ENCODE measurements at places on chromosomes 1 and 21.

DNA sequence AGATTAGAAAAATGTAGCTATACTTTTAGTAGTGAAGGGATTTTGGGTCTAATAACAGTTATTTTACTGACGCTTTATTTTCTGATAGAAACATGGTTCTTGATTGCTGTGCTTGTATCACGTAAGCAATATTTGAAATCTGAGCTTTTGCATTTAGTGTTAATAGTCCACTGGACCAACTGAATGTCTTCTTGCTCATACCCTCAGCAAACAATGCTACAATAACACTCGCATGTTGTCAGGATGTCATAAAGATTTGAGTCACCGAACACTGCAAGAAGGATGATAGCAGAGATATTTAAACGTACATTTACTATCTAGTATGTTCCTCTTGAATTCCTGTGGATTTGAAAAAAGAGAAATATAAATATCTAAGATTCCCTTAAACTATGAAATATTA is 7.5 kb downstream of the DYRK1A start:
- no peak for DNase-seq

- DNase-seq: no peak
Measured at GRCh38 chr1:41631971-41632370, 147.5 kb upstream of the EDN2 start.

GRCh38 chr21:43318841-43319781 is 107.8 kb downstream of the SIK1 start:
- no peak for DNase-seq

DNA sequence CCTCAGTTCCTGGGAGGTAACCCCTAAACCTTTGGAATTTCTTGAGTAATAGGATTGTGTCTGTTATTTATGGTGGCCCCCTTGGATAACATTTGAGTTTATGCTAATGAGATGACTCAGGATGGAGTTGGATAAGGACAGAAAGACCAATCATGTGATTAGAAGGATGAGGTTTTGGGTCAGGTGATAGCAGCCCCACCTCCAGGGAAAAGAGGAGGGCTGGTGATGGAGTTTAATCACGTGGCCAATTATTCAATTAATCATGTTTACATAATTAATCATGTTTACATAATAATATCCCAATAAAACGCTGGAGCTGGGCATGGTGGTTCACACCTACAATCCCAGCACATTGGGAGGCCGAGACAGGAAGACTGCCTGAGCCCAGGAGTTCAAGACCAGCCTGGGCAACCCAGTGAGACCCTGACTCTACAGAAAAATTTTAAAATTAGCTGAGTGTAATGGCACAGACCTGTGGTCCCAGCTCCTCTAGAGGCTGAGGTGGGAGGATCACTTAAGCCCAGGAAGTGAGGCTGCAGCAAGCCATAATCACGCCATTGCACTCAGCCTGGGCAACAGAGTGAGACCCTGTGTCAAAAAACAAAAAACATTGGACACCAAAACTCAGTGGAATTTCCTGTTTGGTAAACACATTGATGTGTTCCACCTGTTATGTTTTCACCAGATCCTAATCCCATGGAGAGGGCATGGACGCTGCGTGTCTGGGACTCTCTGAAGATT is 73.3 kb downstream of the NUP210L start:
- no peak for DNase-seq

GRCh38 chr1:38783640-38784229 is 75.8 kb downstream of the RRAGC start:
- no peak for DNase-seq

GRCh38 chr1:79090985-79091384 is 84.5 kb upstream of the ADGRL4 start:
- DNase-seq: no peak

DNA sequence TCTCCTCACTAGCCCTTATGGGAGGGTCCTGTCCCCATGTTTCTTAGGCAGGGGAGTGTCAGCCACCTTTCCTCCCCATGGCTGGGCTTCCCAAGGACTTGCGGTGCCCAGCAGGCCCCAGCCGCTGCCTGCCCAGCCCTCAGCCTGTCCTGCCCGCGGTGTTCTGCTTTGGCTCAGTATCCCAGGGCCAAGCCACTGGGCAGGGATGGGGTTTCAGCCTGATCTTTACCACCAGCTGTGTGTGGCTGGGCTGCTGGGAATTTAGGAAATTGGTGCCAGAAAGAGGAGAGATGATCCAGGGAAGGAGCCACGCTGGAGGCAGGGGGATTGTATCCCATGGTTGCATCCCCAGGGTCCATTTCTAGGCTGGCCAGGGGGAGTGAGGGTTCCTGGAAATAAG is 6.9 kb upstream of the IGFN1 start:
- no peak for DNase-seq

DNA sequence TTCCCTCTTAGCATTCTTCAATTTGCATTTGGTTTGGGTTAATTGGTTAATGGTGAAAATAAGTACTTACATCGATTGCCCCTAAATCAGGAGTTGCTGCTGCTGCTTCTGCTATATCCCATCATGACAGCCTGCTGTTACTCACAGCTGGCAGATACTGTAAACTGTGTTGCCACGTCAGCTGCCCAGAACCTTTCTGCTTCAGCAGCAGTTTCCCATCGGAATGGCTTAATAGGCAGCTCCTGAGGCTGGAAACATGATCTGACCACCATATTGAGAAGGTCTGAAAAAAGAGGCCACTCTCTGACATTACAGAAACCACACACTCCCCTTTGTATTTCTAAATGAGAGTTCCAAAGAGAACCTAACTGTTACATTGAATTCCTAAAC is 14.3 kb upstream of the SEC16B start:
- peak; percentile 41 for DNase-seq

GRCh38 chr1:70675737-70676156 is 264.7 kb downstream of the CTH start:
- DNase-seq: no peak

GRCh38 chr21:46461909-46462308 is 3.2 kb downstream of the DIP2A start:
- no peak for DNase-seq

GRCh38 chr1:206108635-206109034 is 8.6 kb downstream of the AVPR1B start:
- DNase-seq: no peak

GRCh38 chr1:45403718-45404117 is 63.5 kb upstream of the MUTYH start:
- DNase-seq: no peak

DNA sequence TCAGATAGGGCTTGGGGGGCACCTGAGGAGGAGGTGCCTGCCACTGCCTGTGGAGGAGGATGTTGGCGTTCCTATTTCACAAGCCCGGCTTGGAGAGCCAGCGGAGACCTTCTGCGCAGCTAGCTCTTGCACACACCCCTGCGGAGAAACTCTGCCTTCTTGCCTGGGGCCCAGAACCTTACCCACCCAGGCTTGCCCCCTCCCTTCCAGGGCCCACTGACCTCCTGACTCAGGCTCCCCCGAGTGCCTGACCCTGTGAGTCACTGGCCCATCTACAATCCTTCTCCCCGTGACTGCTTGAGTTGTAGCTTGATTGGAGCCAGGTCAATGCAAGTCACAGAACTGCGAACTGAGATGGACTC is 3.4 kb downstream of the HES2 start:
- no peak for DNase-seq

GRCh38 chr1:40965531-40965930 is 14.0 kb upstream of the CTPS1 start:
- no peak for DNase-seq

DNA sequence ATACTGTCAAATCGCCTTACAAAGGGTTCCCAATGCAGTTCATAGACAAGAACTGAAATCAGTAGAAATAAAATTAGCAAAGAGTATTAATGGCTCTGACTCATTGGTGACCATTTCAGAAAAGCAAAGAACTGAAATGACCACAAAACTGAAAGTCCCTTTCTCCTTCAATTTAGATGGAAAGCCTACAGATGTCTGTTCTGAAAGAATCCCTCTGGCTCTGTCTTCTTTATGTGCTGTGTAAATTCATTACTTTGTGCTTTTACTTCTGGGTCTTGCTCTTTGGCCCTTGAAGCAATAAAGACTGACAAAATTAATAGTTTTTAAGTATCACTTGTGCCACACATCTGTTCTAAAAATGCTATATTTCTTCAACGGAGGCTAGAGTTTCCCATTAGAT is 62.7 kb upstream of the GPR89A start:
- no peak for DNase-seq

DNA sequence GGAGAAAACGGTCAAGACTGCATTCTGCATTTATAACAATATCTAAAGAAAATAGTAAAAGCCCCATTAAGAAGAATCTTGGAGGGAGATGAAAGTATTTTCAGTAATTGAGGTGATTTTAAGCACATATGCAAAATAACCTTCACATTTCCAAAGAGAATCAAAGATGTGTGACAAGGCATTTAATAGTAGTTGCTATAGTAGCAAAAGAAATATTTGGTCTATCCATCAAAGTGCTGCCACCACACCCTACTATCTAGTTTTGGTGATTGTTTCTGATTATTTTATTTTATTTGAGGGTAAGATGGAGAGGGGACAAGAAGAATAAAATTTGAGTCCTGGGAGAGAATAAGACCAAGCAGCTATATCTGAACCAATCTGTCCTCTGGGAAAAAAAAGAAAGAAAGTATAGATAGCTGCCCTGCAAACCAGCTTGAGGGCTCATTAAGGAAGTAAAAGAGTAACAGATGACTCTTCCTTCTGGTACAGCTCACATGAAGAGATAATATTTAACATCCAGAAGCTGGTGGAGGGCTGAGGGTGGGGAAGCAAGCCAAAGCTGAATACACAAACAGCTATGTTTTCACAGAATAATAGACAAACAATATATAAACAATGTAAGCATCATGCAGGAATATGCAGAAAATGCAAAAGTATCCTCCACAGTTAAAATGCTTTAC is 47.2 kb upstream of the RASAL2 start:
- DNase-seq: no peak
